ENCODE measurements at places on chromosomes 6 and 20.

DNA sequence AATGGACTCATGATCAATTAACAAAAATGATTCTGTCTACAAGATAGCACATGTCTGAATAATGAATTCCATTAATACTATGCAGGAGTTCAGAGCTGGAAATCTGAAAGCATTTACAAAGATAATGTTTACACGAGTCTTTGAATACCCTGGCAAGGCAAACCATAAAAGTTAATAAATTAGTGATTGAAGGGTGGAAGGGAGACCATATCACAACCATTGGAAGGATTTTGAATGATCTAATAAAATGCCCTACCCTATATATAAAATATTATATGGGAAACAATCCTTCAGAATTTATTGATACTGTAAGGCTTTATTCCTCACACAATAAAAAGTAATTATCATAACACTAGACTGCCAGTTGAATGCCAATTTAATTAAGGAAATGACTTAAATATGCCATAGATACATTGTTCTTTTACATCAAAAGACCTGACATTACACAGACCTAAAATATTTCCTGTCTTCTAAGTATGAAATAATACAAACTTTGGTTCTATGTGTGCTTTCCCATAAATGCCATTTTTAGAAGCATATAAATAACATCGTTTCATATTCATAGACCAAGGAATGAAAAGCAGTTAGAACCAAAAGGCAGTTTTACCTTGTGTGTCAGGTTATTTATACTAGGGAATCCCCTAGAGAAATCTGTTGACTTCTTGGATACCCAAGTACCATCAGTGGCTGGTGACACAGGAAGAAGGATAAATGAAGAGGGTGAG lies 249.2 kb upstream of the MARCKS start:
- DNase-seq: no peak

DNA sequence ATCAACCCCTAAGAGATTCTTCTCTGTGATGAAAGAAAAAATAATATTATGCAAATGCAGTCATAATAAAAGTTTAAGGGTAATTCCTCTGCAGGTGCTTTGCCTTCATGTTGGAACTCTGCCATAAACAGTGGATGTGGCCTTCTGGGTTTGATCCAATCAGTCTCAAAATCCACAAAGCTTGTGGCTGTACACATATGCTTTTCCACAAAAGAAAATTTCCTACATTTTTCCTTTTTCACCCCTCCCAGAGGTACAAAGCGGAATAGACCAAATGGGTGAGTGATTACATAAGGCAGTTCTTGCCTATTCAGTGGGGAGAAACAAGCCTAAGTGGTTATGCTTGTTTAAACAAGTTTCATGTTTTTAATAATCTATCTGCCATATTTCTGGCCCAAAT lies 16.7 kb downstream of the CALHM5 start:
- no peak for DNase-seq

- no peak for DNase-seq
Measured at GRCh38 chr6:139533171-139533570, 158.7 kb upstream of the CITED2 start.

DNA sequence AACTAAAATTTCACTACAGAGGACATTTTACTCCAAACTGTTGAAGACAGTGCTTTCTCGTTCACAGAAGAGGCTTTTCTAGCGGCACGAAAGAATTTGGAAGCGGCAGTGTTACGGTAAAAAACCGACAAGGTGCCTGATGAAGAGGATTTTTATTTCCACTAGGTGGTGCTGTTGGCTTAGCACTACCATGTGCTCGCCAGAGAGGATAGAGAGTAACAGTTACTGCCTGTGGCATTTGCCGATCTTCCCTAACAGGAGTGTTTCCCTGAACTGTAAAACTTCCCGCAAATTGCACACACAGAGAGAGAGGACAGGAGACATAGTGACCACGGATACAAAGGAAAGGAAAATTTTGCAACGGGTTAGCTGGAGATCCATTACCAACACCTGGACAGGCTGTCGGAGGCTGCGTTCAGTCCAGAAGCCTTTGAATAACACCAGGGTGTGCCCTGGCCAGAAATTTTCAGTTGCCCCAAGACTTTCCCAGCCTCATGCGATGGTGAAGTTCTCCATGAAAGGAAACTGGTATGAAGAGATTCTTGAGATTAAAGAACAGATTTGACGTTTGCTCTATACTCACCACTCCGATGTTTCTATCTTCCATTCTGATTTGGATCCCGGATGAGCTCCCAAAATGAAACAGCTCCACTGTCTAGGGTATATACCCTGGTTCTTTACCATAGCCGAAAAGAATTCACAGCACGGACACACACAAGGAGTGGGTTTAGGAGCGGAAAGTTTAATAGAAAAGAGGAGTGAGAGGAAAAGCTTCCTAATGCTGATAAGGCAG lies 48.1 kb downstream of the HLA-DPB1 start:
- DNase-seq: peak; percentile 29

GRCh38 chr6:75691012-75691411 lies 58.0 kb upstream of the MYO6 start:
- no peak for DNase-seq

GRCh38 chr20:39751557-39752137 lies 789.5 kb downstream of the DHX35 start:
- DNase-seq: no peak

GRCh38 chr6:34149452-34149810 lies 3.5 kb upstream of the GRM4 start:
- no peak for DNase-seq

- DNase-seq: no peak
Measured at GRCh38 chr20:37193226-37193625, 13.9 kb upstream of the MROH8 start.

DNA sequence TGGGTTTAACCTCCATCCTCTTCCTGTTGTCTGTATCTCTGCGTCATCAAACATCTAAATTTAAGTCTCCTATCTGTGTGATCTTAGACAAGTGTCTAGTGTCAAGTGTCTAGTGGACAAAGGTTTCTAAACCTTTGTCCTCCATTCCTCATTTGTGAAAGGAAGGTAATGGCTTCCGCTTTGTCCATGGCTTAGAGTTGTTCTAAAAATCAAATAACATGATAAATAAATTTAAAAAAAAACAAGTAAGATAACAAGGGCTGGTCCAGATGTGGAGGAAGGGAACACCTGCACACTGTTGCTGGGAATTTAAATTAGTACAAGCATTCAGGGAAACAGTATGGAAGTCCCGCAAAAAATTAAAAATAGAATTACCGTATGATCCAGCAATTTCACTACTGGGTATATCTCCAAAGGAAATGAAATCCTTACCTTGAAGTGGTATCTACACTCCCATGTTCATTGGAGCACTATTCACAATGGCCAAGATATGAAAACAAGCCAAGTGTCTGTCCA lies 17.6 kb upstream of the SERPINB1 start:
- DNase-seq: peak; percentile 88

GRCh38 chr6:29813809-29814208 lies 13.8 kb upstream of the HLA-G start:
- DNase-seq: no peak

DNA sequence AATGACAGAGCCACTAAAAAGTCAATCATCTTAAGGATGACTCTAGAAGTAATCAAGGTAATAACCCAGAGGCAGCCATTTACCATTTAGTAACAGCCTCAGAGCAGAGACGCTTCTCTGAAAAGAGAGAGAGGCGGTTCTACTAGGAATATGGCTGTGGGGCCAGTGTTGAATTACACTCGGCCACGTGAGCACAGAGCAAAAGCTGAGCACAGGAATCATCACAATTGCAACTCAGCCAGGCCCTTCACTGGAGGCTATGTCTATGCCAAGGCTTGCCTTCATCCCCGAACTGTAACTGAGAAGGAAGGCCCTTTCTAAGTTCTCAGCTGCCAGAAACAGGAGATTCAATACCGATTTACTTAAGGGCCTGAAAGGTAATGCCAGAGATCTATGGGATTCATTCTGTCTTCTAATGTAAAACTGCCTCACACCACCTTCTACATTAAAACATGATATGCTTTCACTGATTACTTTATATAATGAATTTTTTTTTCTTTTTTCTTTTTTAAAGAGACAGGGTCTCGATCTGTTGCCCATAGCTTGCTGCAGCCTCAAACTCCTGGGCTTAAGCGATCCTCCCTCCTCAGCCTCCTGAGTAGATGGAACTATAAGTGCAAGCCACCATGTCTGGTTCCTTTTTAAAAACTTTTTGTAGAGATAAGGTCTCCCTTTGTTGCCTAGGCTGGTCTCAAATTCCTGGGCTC lies 67.6 kb downstream of the NUDT3 start:
- no peak for DNase-seq

DNA sequence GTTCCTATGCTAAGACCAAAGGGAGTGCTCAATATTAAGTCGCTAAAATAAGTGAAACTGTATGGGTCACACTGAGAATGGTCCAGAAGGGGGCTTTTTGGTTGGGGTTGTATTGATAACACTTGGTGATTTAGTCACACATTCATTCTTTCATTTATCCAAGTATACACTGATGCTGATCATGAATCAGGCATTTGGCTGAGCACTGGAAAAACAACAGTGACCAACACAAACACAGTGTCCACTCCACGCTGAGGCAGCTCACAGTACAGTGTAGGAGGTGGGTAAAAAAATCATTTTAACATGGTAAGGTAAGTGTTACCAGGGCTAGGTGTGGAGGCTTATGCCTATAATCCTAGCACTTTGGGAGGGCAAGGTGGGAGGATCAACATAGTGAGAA lies 9.2 kb upstream of the FAM83C start:
- no peak for DNase-seq

GRCh38 chr6:168225471-168225911 lies 94.1 kb downstream of the DACT2 start:
- DNase-seq: no peak

DNA sequence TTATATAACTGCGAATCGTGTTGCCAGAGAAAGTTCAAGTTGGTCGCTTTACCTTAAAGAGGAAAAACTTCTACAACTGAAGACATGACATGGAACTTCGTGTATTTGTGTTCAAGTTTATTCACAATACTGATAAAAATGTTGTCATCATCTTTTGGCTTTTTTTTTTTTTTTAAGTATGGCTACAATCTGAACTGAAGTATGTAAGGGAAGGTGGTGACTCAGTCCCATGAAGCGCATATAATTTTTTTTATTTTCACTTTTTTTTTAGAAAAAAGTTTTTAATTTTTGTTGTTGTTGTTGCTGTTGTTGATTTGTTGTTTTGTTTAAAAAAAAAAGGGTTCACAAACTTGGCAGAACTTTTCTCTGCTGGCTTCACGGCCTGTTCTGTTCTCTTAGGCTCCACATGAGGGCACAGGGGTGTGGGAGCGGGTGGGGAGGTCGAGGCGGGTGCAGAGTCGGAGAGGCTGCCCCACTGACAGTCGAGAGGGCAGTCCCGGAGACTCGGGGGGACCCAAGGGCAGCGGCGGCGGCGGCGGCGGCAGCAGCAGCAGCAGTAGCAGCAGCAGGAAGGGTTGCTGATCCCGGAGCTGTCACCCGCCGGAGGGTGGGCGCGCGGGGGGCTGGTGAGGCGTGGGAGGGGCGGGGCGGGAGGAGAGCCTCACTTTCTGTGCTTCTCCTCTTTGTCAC lies 17.0 kb downstream of the TFAP2A start:
- DNase-seq: no peak

GRCh38 chr20:44429017-44429339 lies 46.7 kb upstream of the TTPAL start:
- no peak for DNase-seq

GRCh38 chr6:20939161-20939775 lies 405.0 kb downstream of the CDKAL1 start:
- no peak for DNase-seq

DNA sequence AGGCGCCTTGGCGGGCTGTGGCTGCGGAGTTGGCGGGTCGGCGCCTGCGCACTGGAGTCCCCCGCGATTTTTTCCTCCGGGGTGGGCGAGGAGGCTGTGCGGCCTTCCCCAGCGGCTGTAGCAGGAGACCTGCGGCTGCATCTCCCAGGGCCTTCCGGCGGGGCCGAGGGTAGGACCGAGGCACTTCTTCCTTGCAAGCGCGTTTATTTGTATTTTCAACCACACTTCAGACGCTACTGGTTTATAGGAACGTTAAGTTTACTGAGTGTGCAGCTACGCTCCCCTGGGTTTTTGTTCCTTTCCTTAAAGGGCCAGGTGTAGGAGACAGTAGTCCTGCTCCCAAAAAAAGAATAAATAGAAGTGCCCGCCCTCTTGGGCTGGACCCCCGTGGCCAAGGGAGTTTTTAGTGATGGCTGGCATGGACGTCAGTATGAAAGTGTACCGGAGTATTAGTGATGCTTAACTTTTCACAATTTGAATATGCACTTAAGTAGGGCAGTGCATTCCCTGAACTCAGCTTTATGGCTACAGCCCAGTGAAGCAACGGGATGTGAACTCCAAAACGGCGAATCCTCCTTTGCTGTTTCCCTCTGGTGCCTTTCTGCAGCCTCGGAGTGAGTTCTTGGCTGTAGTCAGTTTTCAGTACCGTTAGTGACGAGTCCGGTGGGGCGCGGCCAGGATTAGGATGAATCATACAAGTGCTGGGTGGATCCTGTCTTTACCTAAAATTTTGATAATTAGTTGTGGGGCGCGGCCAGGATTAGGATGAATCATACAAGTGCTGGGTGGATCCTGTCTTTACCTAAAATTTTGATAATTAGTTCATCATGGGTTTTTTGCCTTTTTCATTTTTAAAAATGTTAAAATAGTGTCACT lies 1.0 kb upstream of the FBXO5 start:
- peak; percentile 62 for DNase-seq

DNA sequence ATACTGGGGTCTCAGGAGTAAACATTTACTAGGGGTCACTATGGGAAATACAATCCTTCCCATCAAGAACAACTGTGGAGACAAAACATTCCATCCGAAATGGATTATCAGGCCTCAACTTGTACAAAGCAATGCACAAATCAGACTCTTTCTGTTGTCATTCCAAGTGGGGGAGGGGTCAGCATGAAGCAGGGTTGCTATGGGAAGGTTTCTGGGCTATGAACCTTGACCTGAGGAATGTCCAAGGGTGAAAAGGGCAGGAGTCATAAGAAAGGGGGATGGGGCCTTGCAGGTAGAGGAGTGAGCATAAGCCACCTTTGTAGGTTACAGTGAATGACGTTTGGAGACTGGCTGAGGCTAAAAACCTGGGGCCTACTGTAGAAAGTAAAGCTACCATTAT lies 3.1 kb downstream of the METTL24 start:
- DNase-seq: no peak

GRCh38 chr6:157281570-157281969 lies 41.7 kb downstream of the TMEM242 start:
- no peak for DNase-seq

GRCh38 chr20:48604936-48605335 lies 222.9 kb downstream of the PREX1 start:
- DNase-seq: no peak

GRCh38 chr6:31690231-31691077 lies 9.6 kb upstream of the LY6G5C start:
- no peak for DNase-seq

DNA sequence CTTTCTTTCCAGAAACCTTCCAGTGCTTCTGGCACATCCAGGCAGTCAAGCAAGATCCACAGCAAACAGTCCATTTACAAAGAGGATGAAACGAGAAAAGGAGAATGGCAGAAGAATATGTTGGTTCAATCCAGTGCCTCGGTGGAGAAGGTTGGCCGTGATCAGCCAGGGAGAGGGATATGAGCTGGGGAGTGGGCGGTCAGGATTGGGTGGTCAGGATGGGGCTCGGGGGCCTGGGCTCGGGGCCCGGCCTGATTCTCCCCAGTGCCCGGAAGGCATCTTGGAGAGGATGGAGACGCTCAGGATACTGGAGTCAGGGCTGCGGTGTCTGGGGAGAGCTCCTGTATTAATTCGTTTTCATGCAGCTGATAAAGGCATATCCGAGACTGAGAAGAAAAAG lies 61.3 kb downstream of the EFCAB8 start:
- no peak for DNase-seq

GRCh38 chr6:16787128-16787682 lies 25.9 kb upstream of the ATXN1 start:
- no peak for DNase-seq

GRCh38 chr6:132401618-132402285 lies 477 bp upstream of the MOXD1 start:
- DNase-seq: no peak
